ENCODE measurements at places on chromosomes 1 and 21.

DNA sequence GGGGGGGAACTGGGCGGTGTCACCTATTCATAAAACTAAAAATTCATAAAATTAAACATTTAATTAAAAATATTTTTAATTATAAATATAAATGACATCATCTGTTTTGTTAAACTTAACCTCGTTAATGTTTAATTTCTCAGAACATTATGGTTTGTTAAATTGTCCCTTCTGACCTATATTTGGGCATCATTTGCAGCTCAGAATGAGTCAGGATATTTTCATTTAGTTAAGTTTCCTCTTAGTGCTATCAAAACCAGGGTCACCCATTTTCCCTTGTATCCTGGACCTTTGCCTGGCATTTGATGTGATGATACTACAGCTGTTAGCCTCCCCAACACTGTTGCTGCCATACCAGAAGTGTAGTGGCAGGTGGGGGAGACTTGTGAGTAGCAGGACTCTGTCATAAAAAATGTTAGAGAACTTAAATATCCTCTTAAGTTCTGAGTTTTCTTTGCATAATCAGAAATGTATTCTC, 30.3 kb downstream of the TSNAX start:
- DNase-seq, result no peak

DNA sequence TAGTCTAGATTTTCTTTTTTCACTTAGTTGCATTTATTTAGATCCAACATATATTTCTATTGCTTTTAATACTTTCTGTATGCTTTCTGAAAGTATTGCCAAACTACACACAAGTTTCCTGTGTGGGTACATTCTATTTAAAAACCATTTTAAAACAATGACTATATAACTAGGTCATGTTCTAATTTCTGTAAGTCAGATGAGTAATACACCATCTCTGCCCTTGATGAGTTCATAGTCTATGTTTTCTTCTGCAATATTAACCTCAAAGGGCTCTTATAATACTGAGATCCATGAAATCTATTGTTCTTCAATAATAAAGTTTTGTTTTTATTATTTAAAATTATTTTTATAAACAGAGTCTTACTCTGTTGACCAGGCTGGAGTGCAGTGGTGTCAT, 68.3 kb downstream of the RNASEL start:
- no peak for DNase-seq

GRCh38 chr1:50522691-50523342, 99.6 kb upstream of the DMRTA2 start:
- no peak for DNase-seq

DNA sequence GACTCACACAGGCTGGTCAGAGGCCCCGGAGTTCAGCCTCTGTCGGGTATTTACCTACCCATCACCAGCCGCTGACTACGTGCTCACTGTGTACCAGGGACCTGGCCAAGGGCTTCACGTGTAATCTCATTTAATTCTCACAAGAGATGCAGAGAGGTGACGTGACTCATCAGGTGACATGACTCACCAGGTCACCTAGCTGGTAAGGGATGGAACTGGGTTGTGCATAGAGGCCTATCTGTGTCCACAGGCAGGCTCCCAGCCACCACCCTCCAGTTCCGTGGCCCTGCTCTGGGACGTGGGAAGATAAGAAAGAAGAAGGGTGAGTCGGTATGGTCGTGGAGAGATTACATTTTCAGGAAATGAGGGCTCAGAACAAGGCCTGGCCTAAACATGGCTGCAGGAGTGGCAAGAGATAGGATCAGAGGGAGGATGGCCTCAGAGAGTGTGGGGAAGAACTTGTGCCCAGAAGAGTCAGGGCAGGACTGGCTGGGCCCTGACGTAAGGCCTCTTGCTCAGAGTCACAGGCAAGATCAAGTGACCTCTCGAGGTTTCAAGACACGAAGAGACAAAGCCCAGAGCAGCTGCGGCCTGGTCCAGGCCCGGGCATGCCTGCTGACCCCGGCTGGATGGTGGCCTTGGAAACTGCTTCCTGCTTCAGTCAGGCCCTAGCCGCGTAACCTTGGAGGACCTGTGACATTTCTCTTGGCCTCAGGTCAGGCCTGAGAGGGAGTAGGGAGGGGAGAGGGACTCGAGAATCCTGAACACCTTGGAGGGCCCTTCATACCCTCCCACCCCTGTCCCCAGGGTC, 52.7 kb upstream of the WASF2 start:
- DNase-seq, result no peak

DNA sequence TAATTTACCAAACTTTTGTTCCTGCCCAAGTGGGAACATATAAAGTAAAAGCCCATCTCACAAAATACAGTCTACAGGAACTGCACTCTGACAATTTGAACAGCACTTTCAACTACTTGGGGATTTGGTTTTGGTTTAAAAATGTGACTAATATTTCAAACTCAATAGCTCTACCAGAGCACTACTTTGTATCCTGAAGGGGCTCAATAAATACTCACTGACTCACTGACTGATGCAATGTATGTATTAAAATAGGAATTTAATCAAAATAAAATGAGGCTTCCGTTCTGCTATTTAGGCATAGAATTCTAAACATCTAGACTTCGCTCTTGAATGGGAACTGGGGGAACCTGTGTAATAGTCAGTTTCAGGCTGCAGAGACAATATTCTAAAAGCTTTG, 21.9 kb downstream of the EFCAB14 start:
- no peak for DNase-seq

DNA sequence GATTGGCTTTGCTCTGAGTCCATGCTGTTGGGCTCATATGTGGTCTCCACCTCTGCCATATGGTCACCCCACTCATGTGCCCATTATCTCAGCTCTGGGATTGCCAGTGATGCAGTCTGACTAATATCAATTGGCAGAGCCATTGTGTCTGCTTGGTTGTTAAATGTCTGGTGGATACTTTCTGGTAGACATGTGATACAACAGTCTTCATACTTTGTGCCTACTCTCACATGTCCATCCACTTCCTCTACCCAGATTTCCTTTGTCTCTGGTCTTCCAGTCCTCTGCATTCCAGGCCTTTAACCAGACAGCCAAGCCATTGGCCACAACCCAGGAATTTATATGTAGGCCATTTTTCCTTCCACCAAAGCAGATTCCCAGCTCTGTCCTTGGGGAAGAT, 30.8 kb upstream of the DIPK1A start:
- no peak for DNase-seq

GRCh38 chr1:27408151-27408550, 15.7 kb downstream of the GPR3 start:
- no peak for DNase-seq

DNA sequence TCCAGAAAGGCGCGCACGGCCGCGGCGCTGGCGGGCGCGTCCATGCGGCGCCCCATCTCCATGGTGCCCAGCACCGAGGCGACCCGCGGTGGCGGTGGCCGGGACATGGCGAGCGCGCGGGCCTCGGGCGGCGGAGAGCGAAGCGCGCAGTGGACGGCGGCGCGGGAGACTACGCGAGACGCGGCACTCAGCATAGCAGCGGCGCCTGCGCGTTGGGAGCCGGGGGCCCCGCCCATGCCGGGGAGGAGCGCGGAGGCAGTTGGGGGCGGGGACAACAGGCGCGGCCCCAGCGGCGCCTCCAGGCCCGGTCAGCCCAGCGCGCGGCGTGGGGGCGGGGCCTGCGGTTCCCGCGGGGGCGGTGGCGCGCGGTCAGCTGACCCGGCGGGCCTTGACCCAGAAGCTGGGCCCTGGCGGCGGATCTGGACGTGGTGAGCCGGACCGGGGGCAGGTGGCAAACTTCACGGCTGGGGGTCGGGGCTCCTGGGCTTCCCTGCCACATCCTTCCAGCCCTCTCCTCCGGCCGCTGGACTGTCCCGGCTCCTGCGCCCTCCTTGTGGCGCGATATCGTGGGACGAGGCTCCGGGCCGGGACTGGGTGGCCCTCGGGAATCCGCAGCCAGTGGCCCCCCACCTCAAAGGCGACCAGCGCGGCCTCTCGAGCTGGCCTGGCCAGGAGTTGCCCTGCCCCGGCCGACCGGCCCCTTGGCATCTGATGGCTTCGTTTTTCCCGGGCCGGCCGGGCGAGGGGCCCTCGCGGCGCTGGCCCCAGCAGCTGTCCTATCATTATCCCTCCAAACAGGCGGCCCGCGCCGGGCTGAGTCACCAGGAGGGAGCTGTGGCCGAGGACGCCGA, at the start of the genes AKR7A2 and SLC66A1:
AKR7A2 (minus strand) TSS at position 214 of the 851 bp plus-strand sequence; CDS start at position 194, 20 bp downstream.
SLC66A1 (plus strand) TSS at position 396 of the 851 bp plus-strand sequence. CDS start 5,352 bp downstream, outside the sequence.
- peak; percentile 84 for DNase-seq

- no peak for DNase-seq
Measured at GRCh38 chr1:205670611-205671430, 9.5 kb downstream of the SLC45A3 start.

GRCh38 chr1:101291562-101292380, 55.0 kb downstream of the S1PR1 start:
- no peak for DNase-seq
